ENCODE measurements at places on chromosomes 3 and 15.

GRCh38 chr3:54122324-54123002, at the start of gene CACNA2D3:
Gene CACNA2D3, plus strand, starts transcription at chr3:54122552.
- no peak for DNase-seq

DNA sequence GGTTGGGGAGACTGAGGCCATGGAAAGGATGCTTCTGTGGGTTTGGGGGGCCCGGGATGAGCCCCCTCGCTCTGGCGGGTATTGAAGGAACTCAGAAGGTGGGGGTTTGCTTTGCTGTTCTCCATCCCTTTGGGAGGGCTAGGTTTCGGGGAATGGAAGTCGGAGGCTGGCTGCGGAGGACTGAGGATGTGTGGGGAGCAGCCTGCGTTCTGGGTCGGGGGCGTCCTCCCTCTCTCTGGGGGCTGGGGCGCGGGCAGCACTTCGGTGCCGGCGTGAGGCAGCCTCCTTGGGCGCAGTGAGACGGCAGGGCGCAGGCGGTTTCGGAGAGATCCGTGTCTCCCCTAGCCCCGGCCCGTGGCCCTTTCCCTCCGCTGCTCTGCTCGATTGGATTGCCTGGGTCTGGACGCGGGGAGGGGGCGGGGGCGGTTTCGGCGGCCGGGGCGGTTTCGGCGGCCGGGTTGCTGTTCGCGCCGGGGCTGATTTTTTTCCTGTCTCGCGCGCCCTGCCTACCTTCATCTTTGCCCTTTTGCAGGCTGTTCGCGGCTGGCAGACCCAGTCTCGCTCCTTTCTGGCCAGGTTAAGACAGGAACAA, 1.4 kb downstream of the PTPRG start:
- DNase-seq, result no peak

DNA sequence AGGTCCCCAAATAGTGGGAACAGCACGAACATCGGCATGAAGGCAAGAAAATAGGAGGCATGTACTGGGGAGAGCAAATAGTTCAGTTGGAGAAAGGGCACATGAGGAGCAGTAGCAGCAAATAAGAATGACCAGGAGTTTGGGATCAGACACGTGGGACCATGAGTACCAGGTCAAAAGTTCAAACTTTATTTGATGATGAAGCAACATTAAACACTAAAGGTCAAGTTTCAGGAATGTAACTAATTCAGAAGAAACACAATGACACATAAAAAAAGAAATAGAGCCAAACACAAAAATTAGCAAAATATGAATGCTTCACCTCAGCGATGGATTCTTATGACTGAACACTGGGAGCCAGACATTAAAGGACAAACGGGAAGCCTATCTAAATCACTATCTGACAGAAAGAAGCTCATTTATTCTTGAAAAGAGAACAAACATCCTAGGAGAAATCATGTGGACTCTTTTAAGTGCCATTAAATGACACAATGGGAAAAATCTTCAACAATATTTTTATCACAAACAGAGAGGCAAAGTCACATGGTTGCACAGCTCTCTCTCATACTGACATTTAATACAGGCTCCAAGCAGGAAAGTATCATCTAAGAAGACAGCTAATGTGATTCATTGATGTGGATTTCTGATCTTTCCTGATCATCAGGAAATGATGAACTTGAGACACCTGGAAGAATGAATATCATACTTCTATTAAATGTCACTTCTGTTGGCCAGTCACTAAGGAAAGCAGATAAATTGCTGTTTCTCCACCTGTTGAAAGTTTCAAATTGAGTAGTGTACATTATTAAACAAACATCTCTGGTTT, 216.9 kb upstream of the THBS1 start:
- no peak for DNase-seq

DNA sequence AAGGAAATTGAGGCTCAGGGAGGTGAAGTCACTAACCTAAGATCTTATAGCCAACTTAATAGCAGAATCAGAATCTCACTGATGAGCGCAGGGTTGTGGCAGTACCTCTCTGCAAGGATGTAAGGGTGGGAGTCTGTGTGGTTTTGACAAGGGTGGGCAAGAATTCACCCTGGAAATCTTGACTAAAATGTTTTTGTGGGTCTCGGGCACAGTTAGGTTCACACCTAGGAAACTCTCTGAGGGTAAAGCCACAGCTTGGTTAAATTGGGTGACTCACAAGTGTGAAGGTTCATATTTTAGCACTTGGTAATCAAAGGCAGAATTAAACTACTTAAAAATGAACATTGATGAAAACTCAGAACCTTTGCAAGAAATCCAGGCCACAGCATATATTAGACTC, 178.2 kb upstream of the EOMES start:
- DNase-seq, result no peak

- DNase-seq, result no peak
Observed at GRCh38 chr3:35966629-35967464, 327.5 kb downstream of the ARPP21 start.

GRCh38 chr15:38608682-38609081, 44.1 kb upstream of the RASGRP1 start:
- no peak for DNase-seq

DNA sequence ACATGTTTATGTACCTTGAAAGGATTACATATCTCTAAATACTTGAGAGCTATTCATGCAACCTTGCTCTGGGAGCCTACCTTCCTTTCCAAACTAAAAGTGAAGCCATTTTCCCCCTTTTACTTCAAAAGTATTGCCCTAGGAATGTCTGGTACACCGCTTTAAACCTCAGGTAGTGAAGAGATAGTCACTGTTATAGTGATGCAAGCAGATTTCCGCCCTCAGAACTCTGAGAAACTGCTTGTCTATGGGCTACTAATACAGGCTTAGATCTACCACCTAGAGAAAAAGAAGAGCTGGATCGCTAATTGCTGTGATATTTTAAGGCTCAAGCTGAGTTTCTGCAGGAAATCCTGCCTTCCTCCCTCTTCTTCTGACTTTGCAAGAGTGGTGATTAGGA, 78.6 kb downstream of the SEMA6D start:
- DNase-seq, result no peak
